ENCODE measurements at places on chromosomes 16 and 17.

- no peak for DNase-seq
Observed at GRCh38 chr17:7711051-7711755, 6.2 kb downstream of the EFNB3 start.

DNA sequence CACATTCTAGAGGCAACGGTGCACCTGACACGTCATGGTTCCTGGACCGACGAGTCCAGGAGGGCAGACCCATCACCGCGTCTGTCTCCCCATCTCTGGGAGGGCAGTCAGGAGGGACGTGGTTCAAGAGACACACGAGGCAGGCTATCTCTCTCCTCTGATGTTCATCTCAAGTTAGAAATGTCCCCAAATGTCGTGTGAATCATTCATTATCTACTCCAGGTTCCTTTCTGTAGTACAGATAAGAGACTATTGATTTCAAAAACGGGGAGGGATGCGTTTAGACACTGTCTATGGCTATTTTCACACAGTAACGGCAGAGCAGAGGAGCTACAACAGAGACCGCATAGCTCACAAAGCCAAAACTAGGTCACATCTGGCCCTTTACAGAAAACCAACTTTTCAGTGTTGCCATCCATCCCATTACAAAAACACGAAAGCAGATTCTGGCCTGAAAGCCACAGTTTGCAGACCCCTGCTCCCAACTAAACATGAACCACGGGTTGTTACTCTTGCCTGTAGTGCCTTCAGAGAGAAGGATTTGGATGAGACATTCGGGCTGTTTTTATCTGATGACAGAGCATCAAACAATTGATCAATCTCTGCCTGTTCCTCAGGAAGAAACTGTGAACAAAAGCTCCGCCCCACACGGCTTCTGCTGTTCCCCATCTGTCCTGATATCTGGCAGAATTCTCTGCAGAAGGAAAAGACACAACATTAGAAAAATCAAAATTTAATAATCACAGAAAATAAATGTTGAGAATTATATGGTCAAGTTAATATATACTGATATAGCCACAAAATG lies 6.8 kb downstream of the MEAK7 start:
- DNase-seq: no peak

DNA sequence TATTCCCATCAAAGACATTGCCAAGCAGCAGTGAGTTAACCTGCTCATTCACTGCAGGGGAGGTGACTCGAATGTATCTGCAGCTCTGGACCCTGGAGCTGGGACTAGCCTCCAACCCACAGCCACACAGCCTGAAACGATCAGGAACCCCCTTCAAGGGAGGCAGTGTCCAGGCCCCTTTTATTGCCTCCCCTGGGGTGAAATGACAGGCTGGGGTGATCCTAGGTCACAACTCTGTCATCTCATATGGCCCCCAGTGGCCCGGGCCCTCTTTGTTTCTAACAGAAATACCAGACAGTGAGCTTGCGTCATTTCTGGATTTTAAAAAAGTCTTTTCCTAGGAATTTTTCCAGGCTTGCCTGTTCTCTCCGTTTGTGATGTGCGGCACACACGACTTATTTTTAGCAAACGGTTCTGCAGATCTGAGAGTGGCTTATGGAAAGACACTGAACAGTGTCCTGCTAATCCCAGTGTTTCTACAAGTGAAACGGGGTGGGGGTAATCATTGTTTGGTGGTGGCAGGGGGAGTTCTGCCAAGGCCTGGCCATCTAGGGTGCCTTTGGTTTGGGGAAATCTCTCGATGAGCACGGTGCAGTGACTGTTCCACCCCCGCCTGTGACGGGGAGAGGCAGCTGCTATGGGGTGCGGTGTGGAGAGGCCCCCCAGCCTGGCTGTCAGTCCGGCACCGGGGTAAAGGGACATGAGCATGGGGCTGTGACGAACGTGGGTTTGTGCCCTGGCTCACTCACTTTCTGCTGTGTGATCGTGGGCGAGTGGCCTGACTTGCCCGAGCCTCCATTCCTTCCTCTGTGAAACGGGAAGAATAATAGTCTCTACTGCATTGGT lies 27.2 kb downstream of the NAGPA start:
- DNase-seq: no peak

DNA sequence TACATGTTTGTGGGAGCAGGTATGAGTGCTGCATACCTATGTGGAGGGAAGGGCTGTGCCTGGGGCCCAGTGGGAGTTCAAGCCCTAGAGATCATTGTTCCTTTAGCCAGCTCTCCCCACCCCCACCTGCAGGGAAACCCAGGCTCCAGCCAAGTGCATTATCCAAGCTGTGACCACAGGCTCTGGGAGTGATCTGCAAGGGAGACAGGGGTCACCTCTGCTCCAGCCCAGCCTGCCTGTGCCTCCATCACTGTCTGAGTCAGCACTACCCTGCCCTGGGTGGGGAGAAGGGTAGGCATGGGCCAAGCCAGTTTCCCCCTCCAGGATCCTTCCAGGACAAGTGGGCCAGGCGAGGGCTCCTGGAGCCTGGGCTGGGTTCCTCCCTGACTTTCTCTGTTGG lies 32.1 kb upstream of the SBK1 start:
- DNase-seq: no peak

DNA sequence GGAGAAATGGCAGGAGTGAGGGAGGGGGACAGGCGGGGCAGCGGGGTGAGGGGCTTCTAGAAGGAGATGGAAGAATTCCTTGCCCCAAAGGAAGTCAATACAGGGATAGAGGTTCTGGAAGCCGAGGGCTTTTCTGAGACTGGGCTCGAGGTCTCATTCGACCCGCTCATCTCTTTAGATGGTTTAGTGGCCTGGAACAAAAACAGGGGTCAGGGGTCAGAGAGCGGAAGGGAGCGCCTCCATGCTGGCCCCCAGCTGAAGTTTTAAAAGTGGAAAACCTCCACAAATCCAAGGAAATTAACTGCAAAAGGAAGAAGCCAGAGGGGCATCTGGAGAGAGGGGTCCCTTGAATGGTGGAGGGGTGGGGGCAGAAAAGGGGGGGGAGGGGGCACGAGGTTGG lies 72.5 kb downstream of the SRCIN1 start:
- DNase-seq: no peak

GRCh38 chr17:61221181-61221580 lies 178.5 kb upstream of the TBX2 start:
- no peak for DNase-seq
